ENCODE measurements at places on chromosomes 2 and 18. TPM values are rescaled to one million over a fixed set of nuclear protein-coding genes. Genes with fewer than 3 reads are reported as not detected.

GPR75 gene
- 5.8 TPM for total RNA-seq

CIB4 gene
- not detected for total RNA-seq

ALPI gene
- not detected for total RNA-seq

IL1B gene
- total RNA-seq = 0.20 TPM

RASGRP3 gene
- 67.5 TPM for total RNA-seq

GAREM1 gene
- not detected for total RNA-seq

CCDC195 gene
- total RNA-seq = not detected

ZNF396 gene
- total RNA-seq = 3.2 TPM

IL1R2 gene
- total RNA-seq = not detected

UGT1A9 gene
- total RNA-seq = not detected

MYO5B gene
- total RNA-seq = 0.30 TPM

RIT2 gene
- total RNA-seq = not detected

INPP4A gene
- total RNA-seq = 22.5 TPM
